Cortex of kidney (tissue), 1 donor: ENCODE measurements at places on chromosomes 6 and 20.

GRCh38 chr6:148389086-148389485 lies 46.4 kb downstream of the SASH1 start:
- no peak for DNase-seq

GRCh38 chr20:58922036-58922435 lies 59.0 kb upstream of the NELFCD start:
- no peak for DNase-seq

DNA sequence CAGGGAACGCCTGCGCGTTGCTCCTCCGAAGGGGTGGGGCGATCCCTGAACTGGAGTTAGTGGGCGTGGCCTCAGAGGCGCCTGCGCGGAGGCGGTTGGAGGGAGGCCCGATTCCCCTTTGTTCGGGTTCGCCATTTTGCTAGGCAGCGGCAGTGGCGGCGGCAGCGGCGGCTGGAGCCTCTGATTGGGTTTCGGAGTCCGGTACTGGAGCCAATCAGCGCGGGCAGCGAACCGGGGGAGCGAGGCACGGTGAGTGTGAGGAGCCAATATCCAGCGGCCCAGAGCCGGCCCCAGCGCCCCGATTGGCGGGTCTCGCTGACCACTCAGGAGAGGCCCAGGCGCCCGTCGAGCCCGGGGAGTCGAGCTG lies at the start of gene NFYA:
NFYA (plus strand) TSS at position 139 of the 367 bp plus-strand sequence. CDS start 6,116 bp downstream, outside the sequence.
- DNase-seq: peak; percentile 83

DNA sequence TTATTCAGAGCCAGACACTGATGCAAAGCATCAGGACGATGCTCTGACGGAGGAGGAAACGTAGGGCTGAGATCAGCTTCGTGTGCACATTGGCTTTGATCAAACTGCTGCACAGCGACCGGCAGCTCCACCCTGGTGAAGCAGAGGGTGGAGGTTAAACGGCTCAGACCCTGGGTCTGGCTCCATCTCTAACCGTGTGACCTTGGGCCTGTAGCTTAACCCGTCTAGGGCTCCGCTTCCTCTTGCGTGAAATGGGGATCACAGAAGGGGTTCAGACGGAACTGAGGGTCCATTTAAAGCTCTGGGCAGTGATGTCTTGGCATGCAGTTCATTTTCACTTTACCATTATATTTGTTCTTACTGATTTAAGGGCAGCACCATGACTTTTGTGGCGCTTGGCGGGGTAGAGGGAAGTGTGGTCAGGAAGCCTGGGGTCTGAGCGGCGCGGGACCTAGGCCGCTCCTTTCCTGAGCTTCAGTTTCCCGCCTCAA lies 644 bp downstream of the RBL1 start:
- no peak for DNase-seq

GRCh38 chr6:4262526-4262925 lies 127.2 kb upstream of the ECI2 start:
- DNase-seq: no peak
